Stimulated activated CD4-positive, alpha-beta T cell treated with anti-CD3 and anti-CD28 coated beads, Interleukin-1b, Interleukin-23, amount 100 ng/mL, for 24 hours (primary cell): ENCODE measurements at places on chromosomes 2 and 18.
A peak's percentile ranks its signal among the peaks of the same experiment; 100 is the strongest.

DNA sequence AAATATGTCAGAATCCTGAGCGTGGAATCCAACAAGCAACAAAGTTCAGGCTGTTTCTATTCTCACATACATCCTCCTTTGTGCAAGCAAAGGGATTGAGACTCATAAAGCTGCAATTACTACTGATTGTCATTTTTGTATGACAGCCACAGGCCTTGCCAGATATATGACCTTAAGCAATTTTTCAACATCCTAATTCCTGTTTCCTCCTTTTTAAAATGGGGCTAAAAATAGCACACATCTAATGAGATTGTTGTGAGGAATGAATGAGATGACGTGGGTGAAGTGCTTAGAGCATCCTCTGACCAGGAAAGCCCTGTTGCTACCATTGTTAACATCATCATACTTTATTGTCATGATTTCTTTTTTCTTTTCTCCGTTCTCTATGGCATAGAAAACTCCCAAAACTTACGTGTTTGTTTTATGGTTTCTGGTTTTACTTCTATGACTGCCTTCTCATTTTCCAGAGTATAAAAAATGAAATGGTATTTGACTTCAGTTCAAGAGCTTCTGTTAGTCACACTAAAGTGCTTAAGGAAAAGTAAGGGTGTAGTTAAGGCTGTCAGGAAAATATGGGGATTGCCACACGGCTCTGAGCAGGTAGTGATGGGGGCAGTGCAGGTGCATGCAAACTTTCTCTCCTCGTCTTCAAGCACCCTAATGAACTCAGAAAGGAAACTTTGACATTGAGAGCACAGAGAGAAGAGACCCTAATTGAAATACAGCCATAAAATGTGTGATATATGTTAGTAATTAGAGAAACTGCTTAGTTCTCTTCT, 590.6 kb upstream of the NETO1 start:
- DNase-seq, result no peak

- no peak for DNase-seq
Observed at GRCh38 chr2:183666031-183666430, 541.8 kb downstream of the NUP35 start.

- DNase-seq, result no peak
Observed at GRCh38 chr2:17429130-17429529, 89.1 kb downstream of the RAD51AP2 start.

- DNase-seq, result no peak
Observed at GRCh38 chr2:24909555-24910177, 10.4 kb downstream of the ADCY3 start.

DNA sequence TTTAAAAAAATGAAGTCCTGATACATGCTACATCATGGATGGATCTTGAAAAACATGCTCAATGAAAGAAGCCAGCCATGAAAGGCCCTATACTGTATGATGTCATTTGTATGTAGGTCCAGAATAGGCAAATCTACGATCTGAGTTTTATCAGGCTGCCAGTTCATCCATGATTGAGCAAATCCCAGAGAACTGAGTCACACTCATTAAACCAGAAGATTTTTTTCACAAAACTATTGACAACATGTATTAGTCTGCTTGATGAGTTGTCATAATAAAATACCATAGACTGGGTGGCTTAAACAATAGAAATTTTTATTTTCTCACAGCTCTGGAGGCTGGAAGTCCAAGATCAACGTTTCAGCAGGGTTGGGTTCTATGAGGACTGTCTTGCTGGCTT, 130.7 kb downstream of the MREG start:
- no peak for DNase-seq

GRCh38 chr2:236682651-236683422, 113.2 kb downstream of the ACKR3 start:
- no peak for DNase-seq

DNA sequence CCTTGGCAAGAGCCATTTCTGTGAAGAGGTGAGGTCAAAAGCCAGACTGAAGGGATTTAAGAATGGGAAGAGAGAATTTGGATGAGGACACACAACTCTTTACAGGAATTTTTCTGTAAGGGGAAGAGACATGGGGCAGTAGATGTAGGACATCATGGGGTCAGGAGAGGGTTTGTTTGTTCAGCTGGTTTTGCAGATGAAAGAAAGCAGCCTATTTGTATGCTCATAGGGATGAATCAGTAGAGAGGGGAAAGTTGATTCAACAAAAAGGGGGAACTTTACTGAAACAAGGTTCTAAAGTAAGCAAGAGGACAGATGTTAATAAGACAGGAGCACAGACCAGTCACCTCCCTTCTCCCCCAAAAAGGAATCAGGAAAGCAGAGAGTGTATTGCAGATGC, 11.2 kb downstream of the SCG2 start:
- no peak for DNase-seq

DNA sequence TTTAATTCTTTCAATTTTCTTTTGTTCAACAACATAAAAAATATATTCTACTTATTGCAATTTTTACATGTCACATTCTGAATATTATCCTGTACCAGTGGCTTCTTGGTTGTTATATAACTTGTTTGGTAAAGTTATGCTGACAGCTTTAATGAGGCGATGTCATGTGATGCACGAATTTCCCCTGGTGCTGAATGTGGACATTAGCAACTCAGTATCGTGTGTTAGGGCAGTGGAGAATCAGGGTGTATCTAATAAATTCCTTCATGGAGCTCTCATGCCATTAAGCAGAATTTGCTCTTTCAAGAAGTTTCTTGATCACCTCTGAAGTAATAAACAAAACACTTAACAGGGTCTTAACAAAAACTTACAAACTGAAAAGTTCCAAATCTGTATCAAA, 99.6 kb upstream of the DNMT3A start:
- DNase-seq, result no peak

- no peak for DNase-seq
Observed at GRCh38 chr18:62987055-62987830, 271.9 kb downstream of the PHLPP1 start.

DNA sequence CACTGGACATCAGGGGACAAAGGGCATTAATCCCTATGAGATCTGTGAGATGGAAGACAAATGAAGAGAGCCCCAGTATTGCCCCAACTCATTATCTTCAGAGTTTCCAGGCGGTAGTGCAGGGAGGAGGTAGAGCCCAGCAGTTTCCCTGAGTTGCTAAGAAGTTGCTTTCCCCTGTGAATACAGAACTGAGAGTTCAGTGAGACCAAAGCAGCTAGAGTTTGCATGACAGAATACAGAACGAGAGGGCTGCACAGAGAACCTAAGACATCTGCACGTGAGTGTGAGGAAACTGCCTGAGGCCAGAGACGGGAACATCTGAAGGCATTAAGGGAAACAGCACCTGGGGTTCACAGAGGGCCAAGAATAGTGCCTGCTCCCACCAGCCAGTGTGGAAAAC, 18.1 kb upstream of the PGAP1 start:
- no peak for DNase-seq

GRCh38 chr2:29786361-29786760, 135.0 kb downstream of the ALK start:
- DNase-seq, result no peak

GRCh38 chr18:9779630-9780029, 71.5 kb downstream of the RAB31 start:
- DNase-seq, result no peak

DNA sequence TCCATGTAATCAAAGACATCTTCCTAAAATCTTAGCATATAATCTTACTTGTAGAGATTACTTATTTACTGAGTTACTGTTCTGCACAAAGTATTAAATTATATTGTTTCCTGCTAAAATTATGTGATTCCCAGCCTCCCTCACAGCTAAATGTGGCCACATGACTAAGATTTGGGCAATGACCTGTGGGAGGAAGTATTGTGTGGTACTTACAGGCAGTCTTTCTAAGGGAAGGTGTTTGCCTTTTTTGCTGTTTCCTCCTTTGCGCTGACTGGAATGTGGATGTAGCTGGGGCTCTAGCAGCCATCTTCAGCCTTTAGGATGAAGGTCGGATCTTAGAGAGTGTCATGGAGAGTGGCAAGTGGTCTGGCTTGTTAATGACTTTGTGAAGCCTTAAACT, 146.3 kb upstream of the APCDD1 start:
- DNase-seq, result no peak

DNA sequence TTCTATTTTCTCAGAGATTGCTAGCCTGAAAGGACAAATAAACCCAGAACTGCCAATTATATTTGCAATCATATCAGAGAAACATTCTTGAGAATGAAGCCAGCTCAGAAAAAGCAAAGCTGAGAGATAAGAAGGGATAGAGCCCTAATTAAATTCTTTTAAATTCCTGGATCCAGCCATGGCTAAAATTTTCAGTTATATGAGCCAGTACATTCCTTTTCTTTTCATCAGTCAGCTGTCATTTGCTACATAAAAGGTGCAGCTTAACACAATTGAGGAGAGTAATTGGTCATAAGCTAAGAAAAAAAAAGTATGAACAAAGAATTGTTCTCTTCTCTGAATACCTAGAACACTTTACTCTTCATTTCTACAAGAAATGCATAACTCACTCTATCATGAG, 303.5 kb upstream of the FIGN start:
- no peak for DNase-seq

DNA sequence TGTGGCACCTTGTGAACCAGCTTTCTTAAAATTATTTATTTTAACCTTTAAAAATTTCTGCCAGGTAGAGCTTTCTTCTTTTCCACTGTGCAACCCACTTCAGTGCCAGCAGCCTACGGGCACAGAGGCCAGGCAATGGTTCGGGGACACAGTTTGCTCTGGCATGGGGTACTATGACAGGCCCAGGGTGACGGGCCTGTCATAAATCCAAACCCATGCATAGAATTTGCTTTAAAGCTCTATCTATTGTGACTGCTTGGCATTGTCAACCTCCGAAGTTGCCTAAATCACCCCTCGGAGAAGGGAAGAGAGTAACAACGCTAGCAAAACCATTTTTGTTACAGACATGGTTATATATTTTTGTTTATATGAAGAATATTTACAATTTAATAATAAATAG, 1.5 kb downstream of the ODC1 start:
- DNase-seq, result no peak

DNA sequence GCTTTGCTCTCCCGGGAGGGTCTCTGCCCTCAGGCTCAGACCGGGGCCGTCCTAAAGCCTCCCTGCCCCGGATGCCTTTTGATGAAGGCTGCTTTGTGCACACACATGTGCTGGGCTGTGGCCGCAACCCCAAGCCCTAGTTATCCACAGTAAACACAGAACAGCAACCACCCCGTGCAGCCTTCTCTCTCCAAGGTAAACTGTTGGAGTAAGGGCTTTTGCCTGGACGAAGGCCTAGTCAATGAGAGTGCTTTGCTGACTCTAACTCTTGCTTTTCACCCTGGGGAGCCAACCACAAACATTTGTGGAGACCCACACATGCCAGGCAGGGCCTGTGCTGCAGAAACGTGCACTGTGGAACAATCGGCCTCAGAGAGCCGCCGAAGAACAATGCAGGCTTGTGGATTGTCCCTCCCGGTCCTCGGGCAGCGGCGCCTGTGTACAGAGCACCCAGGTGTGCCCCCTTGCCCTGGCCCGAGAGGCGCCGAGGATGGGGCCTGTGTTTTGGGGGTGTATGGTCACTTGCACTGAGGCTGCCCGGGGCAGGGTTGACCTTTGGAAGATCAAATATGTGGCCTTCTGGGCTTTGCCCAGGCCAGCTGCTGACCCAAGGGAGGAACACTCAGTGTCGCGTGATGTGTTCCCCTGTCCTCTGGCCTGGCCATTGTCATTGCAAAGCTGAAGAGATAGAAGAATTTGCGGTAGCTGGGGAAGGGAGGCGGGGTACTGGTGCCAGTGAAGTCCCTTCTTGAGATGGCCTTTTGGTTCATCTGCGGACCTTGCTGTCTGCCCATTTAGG, 37.0 kb downstream of the CTIF start:
- no peak for DNase-seq

DNA sequence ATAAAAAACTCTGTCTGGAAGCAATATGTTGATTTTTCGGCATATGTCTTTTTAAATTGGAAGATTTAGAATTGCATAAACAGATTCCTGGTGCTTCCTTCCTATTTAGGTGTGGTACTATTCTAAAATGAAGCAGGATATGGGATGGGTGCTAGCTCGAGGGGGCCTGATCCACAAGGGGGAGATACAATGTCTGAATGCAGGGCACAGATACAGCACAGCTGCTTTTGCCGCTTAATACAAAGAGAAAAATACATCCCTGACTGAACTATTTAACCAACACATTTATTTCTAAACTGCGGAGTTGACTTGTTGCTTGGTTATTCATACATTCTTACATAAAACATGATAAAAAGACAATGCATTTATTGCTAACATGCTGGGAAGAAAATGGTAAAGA, 169.1 kb downstream of the TMEFF2 start:
- DNase-seq, result no peak

DNA sequence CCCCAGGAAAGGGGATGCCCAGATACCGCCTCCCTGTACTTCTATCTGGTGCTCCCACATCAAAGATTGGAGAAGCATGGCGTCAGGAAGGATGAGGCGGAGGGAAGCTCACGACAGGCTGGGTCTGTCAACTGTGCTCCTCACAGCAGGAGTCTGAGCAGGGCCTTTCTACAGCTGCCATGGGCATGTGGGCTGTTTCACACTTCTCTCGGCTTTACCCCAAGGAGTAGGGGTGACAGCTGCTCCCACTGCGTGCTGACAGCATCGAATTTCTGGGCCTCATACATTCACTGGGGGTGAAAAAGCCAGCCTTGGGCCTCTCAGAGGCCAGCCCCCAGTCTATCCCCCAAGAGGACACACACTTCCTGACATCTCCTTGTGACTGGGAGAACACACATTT, 21.1 kb downstream of the NEURL3 start:
- DNase-seq, result no peak

GRCh38 chr2:185628985-185629384, 109.6 kb upstream of the FSIP2 start:
- DNase-seq, result no peak

- DNase-seq, result no peak
Observed at GRCh38 chr2:85838641-85839040, 50.1 kb downstream of the ST3GAL5 start.

DNA sequence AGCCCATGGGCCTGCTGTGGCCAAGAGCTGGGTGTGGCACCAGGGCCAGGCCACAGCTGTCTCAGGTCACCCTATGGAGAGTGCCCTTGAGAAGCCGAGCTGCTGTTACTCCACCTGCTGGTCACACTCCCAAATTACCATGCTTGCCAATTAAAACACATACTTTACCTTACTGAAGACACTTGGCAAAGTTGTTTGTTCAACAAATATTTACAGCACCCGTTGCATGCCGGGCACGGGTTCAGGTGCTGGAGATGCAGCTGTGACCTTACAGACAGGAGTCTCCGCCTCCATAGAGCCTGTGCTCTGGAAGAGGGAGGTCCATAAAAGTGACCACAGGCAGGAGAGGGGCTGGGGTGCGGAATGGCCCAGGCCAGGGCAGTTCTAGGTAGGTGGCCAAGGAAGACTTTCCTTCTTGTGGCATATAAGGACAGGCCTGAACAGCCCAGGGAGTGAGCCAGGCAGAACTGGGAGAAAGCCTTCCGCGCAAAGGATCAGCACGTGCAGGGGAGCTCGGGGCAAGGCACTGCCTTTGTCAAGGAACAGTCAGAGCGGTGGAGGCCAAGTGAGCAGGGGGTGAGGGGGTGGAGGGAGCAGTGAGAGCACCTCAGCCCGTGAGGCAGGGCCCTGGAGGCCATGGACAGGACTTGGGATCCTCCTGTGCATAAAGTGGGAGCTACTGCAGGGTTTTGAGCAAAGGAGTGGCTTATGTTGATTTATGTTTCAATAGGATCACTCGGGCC, 23.6 kb upstream of the RBM44 start:
- peak; percentile 20 for DNase-seq
